ENCODE measurements at places on chromosomes 2 and 18. TPM values are rescaled to one million over a fixed set of nuclear protein-coding genes. Genes with fewer than 3 reads are reported as not detected.

DNA sequence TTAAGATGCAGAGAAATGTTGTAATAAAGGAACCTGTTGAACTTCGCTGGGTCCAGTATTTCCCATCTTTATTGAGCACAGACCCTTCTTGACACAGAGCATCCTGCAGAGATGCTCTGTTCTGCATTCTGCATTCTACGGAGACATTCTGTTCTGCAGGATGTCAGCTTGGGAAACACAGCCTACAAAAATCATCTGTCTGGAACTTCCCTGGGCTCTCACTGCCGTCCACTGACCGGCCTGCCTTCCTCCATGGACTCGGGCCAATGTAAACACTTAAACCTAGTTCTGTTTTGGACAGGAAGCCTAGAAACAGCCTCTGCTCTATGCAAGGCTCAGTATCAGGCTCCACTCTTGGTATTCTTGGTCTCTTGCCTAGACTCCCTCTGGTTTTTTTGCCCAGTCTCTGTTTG is 90.0 kb upstream of the PPP1CB start:
- DNase-seq, result peak; percentile 91

GRCh38 chr2:173903601-173904394 is 61.4 kb downstream of the SP3 start:
- DNase-seq, result peak; percentile 58

- no peak for DNase-seq
Measured at GRCh38 chr2:105822186-105822585, 77.5 kb downstream of the NCK2 start.

DNA sequence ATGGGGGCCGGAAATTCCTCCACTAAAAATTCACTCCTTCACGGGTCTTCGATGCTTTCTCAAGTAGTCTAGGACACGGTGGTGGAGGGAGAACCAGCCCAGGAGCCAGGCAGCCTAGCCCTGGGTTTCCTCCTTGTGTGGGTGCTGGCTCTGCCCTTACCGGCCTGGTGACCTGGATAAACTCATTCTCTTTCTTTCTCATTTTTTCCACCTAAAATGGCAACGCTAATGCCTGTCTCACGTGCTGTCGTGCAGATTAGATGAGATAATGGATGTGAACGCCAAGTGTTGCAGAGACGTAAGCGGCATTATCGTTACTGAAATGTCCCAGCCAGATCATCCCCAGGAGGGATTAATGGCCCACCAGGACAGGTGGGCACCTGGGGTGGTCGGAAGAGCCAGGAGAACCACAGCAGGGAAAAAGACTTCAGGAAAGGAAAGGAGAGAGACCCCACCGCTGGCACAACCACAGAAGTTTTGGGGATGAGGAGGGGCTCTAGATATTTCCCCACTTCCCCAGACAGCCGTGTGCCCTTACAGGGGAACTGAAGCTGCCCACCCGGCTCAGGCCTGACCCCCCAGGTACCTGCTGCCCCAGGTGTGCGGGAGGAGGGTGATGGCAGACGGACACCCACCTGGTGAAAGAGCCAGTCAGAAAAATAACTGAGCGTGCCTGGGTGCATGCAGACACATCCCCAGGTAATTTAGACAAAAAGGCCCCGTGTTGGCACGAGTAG is 100.8 kb upstream of the ASAP2 start:
- no peak for DNase-seq

GRCh38 chr2:172087780-172088244 is 2.5 kb downstream of the DLX1 start:
- DNase-seq, result no peak

GRCh38 chr2:175903384-175903936 is 98.6 kb downstream of the LNPK start:
- DNase-seq, result no peak

GRCh38 chr2:33246432-33246831 is 230.0 kb upstream of the RASGRP3 start:
- no peak for DNase-seq

- DNase-seq, result no peak
Measured at GRCh38 chr18:79902640-79903039, 48.8 kb downstream of the SLC66A2 start.

GRCh38 chr2:28475088-28475595 is 20.7 kb upstream of the PLB1 start:
- DNase-seq, result no peak

DNA sequence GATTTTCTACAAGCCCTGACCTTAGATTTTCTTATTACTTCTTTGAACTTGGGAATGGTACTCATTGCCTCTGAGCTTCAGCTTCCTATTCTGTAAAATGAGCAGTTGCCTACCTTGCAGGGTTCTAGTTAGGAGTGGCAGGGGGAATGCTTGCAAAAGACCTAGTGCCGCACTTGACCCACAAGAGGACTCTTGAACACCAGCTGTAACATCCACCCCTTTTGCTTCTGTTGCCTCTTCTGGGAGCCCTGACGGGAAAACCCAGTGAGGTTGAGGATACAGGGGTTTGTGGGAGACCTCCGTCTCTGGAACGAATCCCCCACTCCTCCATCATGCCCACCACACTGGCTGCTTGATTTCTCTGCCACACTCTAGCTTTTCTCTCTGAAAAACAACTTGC is 27.1 kb upstream of the LBH start:
- no peak for DNase-seq

- no peak for DNase-seq
Measured at GRCh38 chr2:168662651-168663208, 139.7 kb upstream of the NOSTRIN start.

GRCh38 chr18:6604573-6604941 is 125.0 kb upstream of the ARHGAP28 start:
- no peak for DNase-seq

QPCT gene
- total RNA-seq, result 37.6 TPM

PLEKHH2 gene
- total RNA-seq, result 79.4 TPM

SPATS2L gene
- 120 TPM for total RNA-seq
